ENCODE measurements at places on chromosomes 11 and 22.

- DNase-seq = no peak
Measured at GRCh38 chr11:407651-408123, 7.1 kb downstream of the SIGIRR start.

- no peak for DNase-seq
Measured at GRCh38 chr22:33919391-33920196, 682 bp downstream of the LARGE1 start.

GRCh38 chr11:127000981-127001380 is 411 bp upstream of the KIRREL3 start:
- DNase-seq = no peak

DNA sequence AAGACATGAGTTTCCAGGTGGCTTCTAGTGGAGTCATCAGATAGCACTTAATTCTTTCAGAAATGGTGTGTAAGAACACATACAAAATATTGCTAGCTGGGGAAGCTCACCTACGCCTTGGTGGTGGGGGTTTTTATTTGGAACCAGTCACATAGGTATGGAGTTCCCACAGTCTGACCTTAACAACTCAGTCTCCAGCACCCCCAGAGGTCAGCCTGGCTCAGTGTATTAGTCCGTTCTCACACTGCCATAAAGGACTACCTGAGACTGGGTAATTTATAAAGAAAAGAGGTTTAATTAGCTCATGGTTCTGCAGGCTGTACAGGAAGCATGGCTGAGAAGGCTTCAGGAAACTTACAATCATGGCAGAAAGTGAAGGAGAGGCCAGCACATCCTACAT is 317.5 kb upstream of the ZC3H12C start:
- DNase-seq = no peak

- DNase-seq = no peak
Measured at GRCh38 chr22:46688949-46689348, 49.1 kb downstream of the CERK start.

Data from amniotic stem cell (primary cell).